ENCODE measurements at places on chromosomes 4 and X. TPM values are rescaled to one million over a fixed set of nuclear protein-coding genes. Genes with fewer than 3 reads are reported as not detected.

Gene HTN3
- not detected for total RNA-seq

Gene BTC
- total RNA-seq: 0.07 TPM

Gene TCEAL7
- 2.7 TPM for total RNA-seq

Gene SSX2B
- not detected for total RNA-seq

DNA sequence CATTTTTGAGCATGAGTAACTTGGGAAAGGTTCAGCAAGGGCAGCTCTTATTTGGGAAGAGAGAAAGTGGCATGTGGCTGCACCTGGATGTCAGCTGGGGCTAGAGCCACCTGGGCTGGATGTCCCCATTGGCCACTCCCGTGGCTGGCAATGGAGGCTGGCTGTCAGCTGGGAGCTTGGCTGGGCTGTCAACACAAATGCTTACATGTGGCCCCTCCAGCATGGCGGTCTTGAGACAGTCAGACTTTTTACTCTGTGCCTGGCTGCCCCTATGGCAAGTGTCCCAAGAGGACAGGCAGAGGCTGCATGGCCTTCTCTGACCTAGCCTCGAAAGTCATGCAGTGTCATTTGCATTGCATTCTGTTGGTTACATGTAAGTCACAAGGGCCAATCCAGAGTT, 99.6 kb downstream of the FAM53A start:
- no peaks in the 10 kb centered on the region for H3K36me3 ChIP-seq
- H3K27ac ChIP-seq: no peak overlapping the region
- no peaks in the 10 kb centered on the region for H3K27me3 ChIP-seq
- no peak for DNase-seq

DNA sequence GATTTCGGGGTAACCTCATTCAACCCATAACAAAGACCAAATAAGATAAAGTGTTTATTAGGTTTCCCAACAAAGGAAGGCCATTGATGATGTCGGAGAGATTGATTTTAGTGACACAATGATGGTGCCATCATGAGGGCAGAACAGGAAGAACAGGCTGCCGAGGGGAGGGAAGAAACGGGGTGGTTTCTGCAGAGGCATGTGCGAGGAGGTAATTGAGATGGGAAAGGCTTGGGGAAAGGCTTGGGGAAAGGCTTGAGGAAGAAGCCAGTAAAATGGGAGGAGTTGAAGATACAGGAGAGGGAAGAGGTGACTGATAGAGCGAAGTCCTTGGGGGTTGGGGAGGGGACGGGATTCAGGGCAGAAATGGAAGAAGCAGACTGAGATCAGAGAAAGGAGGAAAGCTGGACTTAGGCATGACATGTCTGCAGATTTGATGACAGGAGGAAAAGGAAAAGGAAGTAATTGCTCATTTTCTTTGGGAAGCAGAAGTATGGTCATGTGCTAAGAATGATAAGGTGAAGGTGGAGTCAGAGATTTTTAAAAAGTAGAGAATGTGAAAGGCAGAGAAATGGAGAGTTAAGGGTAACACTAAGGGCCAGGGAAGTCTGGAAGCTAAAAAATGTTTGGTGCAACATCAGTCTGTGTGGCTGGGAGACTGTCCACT, 6.0 kb downstream of the HPSE start:
- no peaks in the 10 kb centered on the region for H3K36me3 ChIP-seq
- no peak overlapping the region for H3K27ac ChIP-seq
- H3K27me3 ChIP-seq: no peaks in the 10 kb centered on the region
- no peaks in the 10 kb centered on the region for H3K4me1 ChIP-seq
- no peak overlapping the region for H3K4me3 ChIP-seq

DNA sequence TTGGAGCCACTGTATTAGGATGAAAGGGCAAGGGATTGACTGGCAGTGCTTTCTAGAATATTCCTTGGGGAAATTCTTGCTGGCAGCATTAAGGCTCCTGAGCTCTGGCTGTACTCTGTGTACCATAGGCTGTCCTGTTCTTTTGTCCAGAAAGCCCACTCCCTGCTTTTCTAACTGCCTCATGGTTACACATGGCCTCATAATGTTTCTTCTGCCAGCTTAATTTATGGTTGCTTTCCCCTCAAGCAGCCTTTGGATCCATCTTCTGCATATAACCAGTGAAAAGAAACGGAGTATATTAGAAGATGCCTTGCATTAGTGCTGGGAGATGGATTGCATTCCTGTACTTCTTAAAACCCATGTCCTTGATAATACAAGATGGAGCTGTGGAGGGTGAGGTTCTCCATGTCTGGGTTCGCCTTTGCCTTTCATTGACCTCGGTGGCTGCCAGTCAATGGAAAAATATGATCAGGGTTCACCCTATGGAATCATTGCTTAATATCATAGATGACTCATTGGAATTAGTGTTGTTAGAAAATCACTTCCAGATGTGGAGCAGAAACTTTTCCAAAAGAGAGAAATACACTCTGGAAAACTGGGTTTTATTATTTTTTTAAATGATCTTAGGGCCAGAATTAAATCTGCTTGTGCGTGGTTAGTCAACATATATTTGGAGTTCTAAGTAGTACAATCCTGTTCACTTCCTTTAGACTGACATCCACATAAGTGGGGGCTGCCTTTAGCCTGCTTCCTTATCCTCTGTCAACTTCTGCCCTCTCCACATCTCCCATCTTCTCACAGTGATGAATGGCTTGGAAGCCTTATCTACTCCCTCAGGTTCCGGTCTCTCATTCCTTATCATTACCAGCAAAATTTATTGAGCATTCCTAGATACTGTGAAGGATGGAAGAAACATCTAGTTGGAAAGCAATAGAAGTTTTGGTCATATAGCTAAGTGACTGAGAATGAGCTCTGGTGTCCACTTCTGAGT, 24.9 kb downstream of the DOCK11 start:
- no peaks in the 10 kb centered on the region for H3K27me3 ChIP-seq
- no peaks in the 10 kb centered on the region for H3K4me1 ChIP-seq
- no peak overlapping the region for H3K4me3 ChIP-seq
- DNase-seq: no peak
- no peak overlapping the region for H3K27ac ChIP-seq

DNA sequence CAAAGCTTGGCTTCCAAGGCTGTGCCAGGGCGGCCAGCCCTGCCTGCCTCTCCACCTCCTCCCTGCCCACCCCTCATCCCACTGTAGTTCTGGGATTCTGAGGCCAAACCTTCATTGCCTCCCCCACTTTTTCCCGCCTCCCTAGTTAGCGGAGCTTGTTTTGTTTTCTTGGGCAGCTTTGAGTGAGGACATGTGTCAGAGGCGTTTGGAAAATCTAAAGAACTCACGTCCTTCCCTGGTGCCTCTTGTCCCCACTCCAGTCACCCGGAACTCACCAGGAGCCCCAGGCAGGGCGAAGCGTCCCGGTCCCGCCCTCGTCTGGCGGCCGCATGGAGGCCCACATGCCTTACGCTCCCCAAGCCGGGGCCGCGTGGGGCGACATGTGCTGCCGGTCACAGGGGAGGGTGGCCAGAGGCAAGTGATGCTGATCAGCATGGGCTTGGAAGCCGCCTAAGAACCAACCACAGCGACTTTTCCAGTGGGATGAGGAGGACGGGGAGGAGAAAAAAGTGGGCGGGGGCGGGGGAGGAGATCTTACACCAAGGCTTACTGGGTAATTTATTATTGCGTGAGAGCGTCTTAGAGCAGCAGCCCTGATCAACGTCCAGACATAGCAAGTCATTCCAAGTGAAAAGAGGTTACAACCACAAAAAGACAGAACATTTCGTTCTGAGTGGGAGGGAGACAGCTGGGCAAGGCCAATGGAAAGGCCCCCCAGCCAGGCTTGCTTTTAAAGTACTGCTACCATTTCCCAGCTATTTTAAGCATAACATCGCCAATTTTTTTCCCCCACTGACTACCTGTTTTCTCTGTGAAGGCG, 48.5 kb downstream of the PRPS1 start:
- H3K27me3 ChIP-seq: no peaks in the 10 kb centered on the region
- H3K4me1 ChIP-seq: no peaks in the 10 kb centered on the region
- H3K4me3 ChIP-seq: no peak overlapping the region
- DNase-seq: no peak
- no peak overlapping the region for H3K27ac ChIP-seq

- H3K27ac ChIP-seq: no peak overlapping the region
- H3K36me3 ChIP-seq: no peaks in the 10 kb centered on the region
- DNase-seq: no peak
- H3K4me3 ChIP-seq: no peak overlapping the region
- no peaks in the 10 kb centered on the region for H3K27me3 ChIP-seq
- no peaks in the 10 kb centered on the region for H3K4me1 ChIP-seq
Observed at GRCh38 chrX:54064564-54064963, 20.3 kb upstream of the PHF8 start.
